ENCODE measurements at places on chromosomes 16 and 17. TPM values are rescaled to one million over a fixed set of nuclear protein-coding genes. Genes with fewer than 3 reads are reported as not detected.
A peak's percentile ranks its signal among the peaks of the same experiment; 100 is the strongest.

- H3K27ac ChIP-seq: no peak overlapping the region
- H3K36me3 ChIP-seq: no peaks in the 10 kb centered on the region
Measured at GRCh38 chr17:17569691-17570090, 21.8 kb downstream of the PEMT start.

- DNase-seq: no peak
- H3K27me3 ChIP-seq: no peaks in the 10 kb centered on the region
- peaks cover 26% of the 10 kb centered on the region for H3K36me3 ChIP-seq
- no peak overlapping the region for H3K4me3 ChIP-seq
- no peaks in the 10 kb centered on the region for H3K4me1 ChIP-seq
Measured at GRCh38 chr17:19799796-19800195, 51.7 kb upstream of the ALDH3A1 start.

DNA sequence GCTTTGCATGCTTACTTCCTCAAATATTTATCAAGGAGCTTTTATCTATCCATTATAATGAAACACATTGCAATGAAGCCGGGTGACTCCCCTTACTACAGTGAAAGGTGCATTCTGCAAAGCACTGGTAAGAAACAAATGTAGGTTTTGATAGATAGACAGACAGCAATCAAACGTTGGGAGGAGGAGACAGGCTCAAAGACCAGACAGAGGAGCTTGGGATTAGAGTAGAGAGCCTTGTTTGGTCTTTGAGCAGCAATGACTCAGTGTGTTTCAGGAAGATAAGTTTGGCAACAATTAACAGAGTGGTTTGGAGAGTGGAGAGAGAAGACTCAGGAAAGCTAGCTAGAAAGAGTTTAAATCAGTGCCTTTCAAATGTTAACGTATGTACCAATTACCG lies 68.8 kb downstream of the ZNF18 start:
- H3K4me3 ChIP-seq: no peak overlapping the region
- DNase-seq: no peak
- H3K27ac ChIP-seq: no peak overlapping the region
- H3K4me1 ChIP-seq: peaks cover 9% of the 10 kb centered on the region
- no peaks in the 10 kb centered on the region for H3K27me3 ChIP-seq
- no peaks in the 10 kb centered on the region for H3K36me3 ChIP-seq

- H3K27ac ChIP-seq: no peak overlapping the region
- no peak overlapping the region for H3K4me3 ChIP-seq
- peaks cover 11% of the 10 kb centered on the region for H3K4me1 ChIP-seq
- no peaks in the 10 kb centered on the region for H3K36me3 ChIP-seq
- peaks cover 22% of the 10 kb centered on the region for H3K27me3 ChIP-seq
- no peak for DNase-seq
Measured at GRCh38 chr16:50584033-50584722, 36.0 kb downstream of the NKD1 start.

GRCh38 chr17:71883845-71884244 lies 237.0 kb upstream of the SOX9 start:
- H3K4me1 ChIP-seq: no peaks in the 10 kb centered on the region
- no peaks in the 10 kb centered on the region for H3K27me3 ChIP-seq
- no peaks in the 10 kb centered on the region for H3K36me3 ChIP-seq
- H3K4me3 ChIP-seq: no peak overlapping the region
- no peak for DNase-seq

DNA sequence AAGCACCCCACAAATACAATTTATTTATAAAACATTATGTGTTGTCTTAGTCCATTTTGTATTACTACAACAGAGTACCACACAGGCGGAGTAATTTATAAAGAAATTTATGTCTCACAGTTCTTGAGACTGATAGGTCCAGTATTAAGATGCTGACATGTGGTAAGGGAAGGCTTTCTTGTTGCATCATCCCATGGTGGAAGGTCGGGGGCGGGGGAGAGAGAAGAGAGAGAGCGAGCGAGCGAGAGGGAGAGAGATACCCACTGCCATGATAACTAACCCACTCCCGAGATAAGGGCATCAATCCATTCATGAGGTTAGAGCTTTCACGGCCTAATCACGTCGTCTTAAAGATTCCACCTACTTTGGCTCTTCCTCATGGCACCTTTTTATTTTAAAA lies 117.8 kb downstream of the KCNJ12 start:
- H3K27ac ChIP-seq: no peak overlapping the region
- H3K4me3 ChIP-seq: no peak overlapping the region
- no peaks in the 10 kb centered on the region for H3K27me3 ChIP-seq
- no peaks in the 10 kb centered on the region for H3K36me3 ChIP-seq
- H3K4me1 ChIP-seq: no peaks in the 10 kb centered on the region
- DNase-seq: no peak

GRCh38 chr16:11734653-11735043 lies 8.0 kb downstream of the TXNDC11 start:
- no peak for DNase-seq
- no peak overlapping the region for H3K27ac ChIP-seq
- H3K4me1 ChIP-seq: no peaks in the 10 kb centered on the region
- no peaks in the 10 kb centered on the region for H3K36me3 ChIP-seq

DNA sequence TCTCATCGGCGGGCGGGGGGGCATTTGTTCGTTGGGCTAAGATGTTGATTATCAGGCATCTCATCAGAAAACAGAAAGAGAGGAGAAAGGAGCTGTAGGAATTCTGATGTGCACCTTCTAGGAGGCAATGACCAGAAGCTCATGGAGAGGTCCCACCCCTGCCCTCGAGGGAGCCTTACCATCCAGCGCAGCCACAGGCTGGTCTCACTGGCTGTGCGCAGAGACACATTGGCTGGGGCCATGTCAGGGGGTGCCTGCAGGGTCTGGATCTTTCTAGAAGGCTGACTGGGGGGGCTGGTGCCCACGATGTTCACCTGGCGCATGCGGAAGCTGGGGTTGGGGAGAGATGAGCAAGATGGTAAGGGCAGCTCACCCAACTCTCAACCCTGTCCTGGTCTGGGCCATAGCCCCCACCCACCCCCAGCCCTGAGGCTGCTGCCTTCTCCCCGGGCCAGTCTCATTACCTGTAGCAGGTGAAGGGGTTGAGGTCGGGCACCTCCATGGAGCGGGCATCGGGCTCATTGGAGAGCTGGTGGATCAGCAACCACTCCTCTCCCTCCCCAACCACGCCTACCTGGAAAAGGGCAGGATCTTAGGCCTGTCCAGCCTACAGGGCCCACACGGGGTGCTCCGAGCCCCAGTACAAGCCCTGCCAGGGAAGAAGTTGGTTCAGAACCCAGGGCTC lies 86.2 kb upstream of the CDC42EP4 start:
- no peaks in the 10 kb centered on the region for H3K36me3 ChIP-seq
- DNase-seq: no peak
- H3K4me1 ChIP-seq: no peaks in the 10 kb centered on the region
- no peaks in the 10 kb centered on the region for H3K27me3 ChIP-seq
- H3K27ac ChIP-seq: no peak overlapping the region
- no peak overlapping the region for H3K4me3 ChIP-seq

- H3K27me3 ChIP-seq: no peaks in the 10 kb centered on the region
- peaks cover 5% of the 10 kb centered on the region for H3K36me3 ChIP-seq
- DNase-seq: no peak
- no peak overlapping the region for H3K27ac ChIP-seq
- H3K4me3 ChIP-seq: no peak overlapping the region
Measured at GRCh38 chr17:76046064-76046463, 19.0 kb upstream of the EVPL start.

DNA sequence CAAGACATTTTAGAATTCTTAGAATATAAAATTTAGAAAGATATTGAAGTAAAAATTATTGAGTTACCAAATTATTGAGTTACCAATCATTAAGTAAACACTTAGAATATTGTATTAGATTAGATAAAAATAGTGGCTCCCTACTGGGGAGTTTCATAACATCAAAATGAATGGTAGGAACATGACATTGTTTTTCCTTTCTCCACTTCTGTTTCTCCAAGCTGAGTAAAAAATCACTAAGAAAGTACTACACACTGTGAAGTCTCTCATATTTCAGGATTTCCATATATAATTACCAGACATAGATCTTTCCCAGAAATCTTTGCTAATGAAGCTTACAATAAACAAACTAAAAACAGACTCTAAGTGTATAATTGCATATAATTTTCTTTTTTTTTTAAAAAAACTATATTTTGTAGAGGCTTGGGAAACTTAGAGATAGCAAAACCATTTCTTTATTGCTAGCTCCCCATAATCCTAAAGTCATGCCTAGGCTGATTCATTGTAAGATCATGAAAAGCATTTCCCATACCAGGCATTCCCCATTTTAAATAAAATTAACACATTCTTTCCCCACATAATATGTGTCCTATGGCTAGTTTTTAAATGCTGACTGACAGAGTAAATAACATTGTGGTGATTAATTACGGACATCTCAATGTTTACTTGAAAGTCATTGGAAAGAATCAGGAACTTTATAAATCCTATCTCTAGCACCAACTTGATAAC lies 1408.7 kb upstream of the GOT2 start:
- H3K4me3 ChIP-seq: no peak overlapping the region
- H3K27me3 ChIP-seq: no peaks in the 10 kb centered on the region
- no peaks in the 10 kb centered on the region for H3K4me1 ChIP-seq
- H3K36me3 ChIP-seq: no peaks in the 10 kb centered on the region
- DNase-seq: no peak

DNA sequence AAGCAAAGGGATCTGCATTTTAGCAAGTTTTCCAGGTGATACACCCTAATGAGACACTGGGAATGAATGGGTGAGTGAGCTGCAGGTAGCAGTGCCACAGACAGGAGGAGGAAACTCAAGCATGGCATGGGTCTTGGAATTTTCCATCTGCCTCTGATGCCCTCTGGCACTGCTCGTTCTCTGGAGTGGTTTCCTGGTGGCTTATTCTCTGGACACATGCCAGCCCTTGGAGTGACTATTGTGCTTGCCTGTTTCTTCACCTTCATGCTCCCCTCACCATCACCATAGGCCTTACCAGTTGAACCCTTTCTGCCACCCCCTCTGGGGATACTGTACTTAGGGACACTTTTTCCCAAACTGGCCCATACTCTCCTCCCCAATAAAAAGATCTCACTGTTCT lies 1.6 kb downstream of the COASY start:
- H3K36me3 ChIP-seq: no peaks in the 10 kb centered on the region
- H3K4me3 ChIP-seq: no peak overlapping the region
- no peaks in the 10 kb centered on the region for H3K27me3 ChIP-seq

DNA sequence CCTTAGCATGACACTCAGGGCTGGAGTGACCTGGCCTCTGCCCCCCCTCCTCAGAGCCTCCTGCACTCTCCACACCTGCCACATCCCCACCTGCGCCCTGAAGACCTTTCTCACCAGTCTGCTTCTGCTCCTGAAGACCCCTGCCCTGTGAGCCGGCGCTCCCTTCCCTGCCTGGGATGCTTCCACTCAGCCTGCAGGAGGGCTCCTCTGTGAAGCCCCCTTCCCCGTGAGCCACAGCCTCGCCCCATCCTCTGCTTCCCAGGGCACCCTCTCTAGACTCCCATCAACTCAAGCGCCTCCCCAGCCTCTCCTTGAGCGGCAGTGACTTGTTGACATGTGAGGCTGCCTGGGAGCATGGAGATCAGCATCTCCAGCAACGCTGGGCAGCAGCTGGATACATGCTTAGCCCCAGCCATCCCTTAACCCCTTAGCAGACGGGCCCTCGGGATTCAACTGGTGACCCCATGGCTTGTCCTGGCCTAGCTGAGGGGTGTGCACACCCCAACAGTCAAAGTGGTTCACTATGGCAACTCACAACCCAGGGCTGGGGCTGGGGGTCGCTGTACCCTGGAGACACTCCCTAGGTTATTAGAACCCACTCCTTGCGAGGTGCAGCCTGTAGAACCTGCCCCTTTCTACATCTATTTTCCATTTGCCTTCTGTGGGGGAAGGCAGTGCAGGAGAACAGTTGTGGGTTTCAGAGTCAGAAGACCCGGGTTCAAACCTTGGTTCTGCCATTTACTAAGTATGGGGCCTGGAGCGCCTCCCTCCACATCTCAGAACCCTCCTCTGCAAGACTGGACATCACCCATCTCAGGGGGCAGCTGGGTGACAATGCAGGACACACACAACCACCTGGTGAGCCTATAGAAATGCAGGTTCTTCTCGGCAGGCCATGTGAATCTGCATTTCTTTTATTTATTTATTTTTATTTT lies 21.5 kb downstream of the TMEM235 start:
- no peak for DNase-seq
- H3K27ac ChIP-seq: no peak overlapping the region
- peaks cover 28% of the 10 kb centered on the region for H3K4me1 ChIP-seq
- H3K27me3 ChIP-seq: no peaks in the 10 kb centered on the region
- no peaks in the 10 kb centered on the region for H3K36me3 ChIP-seq

GRCh38 chr16:23222929-23223328 lies 40.4 kb downstream of the SCNN1G start:
- DNase-seq: no peak
- H3K4me1 ChIP-seq: no peaks in the 10 kb centered on the region
- H3K27ac ChIP-seq: no peak overlapping the region
- no peak overlapping the region for H3K4me3 ChIP-seq
- H3K36me3 ChIP-seq: no peaks in the 10 kb centered on the region
- H3K27me3 ChIP-seq: no peaks in the 10 kb centered on the region

GRCh38 chr16:25691519-25692091 lies at the start of gene HS3ST4:
HS3ST4 (plus strand) TSS chr16:25691959.
- peak within 1 kb of the TSS; percentile 96 for H3K4me3 ChIP-seq
- peak; percentile 88 for DNase-seq
- H3K27me3 ChIP-seq: peaks cover 67% of the 10 kb centered on the region
- peaks cover 8% of the 10 kb centered on the region for H3K4me1 ChIP-seq

DNA sequence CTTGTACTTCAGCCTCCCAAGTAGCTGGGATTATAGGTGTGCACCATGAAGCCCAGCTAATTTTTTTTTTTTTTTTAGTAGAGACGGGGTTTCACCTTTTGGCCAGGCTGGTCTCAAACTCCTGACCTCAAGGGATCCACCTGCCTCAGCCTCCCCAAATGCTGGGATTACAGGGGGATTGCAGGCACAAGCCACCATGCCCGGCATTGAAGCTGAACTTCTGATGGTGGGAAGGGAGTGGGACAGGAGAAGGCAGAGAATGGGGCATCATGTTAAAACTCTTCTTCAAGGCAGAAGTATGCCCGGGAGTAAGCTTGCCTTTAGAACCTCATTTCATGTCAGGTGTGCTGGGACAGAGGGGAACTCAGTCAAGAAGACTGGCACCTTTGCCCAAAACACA lies 48.6 kb upstream of the ZFHX3 start:
- no peak for DNase-seq
- H3K36me3 ChIP-seq: no peaks in the 10 kb centered on the region
- no peaks in the 10 kb centered on the region for H3K4me1 ChIP-seq
- no peak overlapping the region for H3K27ac ChIP-seq
- no peaks in the 10 kb centered on the region for H3K27me3 ChIP-seq

Gene SLC5A2
- not detected for total RNA-seq

Gene MPP2
- total RNA-seq: 7.8 TPM

Gene P4HB
- 203 TPM for total RNA-seq

Gene CACNA1G
- 1.6 TPM for total RNA-seq

Gene CASKIN1
- 9.0 TPM for total RNA-seq

Gene GNGT2
- total RNA-seq: not detected

Gene ZNF205
- 19.6 TPM for total RNA-seq

Gene OTOP3
- not detected for total RNA-seq

Gene TMEM132E
- total RNA-seq: 0.21 TPM

Gene GLYR1
- total RNA-seq: 53.0 TPM

Gene CNGB1
- total RNA-seq: not detected
